Breast epithelium (tissue), 4 donors: ENCODE measurements at places on chromosomes 1 and 21. TPM values are rescaled to one million over a fixed set of nuclear protein-coding genes. Genes with fewer than 3 reads are reported as not detected.
A peak's percentile ranks its signal among the peaks of the same experiment; 100 is the strongest.

- H3K27ac ChIP-seq, result no peak overlapping the region
- H3K36me3 ChIP-seq, result no peaks in the 10 kb centered on the region
- H3K4me1 ChIP-seq, result no peaks in the 10 kb centered on the region
- no peaks in the 10 kb centered on the region for H3K27me3 ChIP-seq
These were observed 9.1 kb upstream of the CREG1 start for GRCh38 chr1:167562702-167563101.

The DMRTA2 gene
- total RNA-seq, result not detected

The APCS gene
- total RNA-seq, result not detected

The GNG12 gene
- total RNA-seq, result 82.1 TPM

DNA sequence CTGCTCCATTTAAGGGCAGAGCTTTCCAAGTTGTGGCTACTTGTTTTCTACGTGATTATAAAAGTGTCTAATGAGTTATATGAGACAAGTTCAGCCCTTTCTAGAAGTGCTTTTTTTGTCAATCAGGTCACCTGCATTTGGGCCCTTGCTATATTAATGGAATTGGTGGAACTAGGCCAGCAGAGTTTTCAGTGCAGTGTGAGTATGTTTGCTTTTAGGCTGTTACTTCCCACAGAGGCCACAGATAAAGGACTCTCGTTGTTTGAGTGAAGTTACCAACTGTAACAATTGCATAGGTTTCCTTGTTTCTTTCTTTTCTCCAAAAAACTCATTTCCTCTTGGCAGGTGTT lies 10.9 kb downstream of the SMAP2 start:
- no peak for DNase-seq
- no peak overlapping the region for H3K4me3 ChIP-seq
- peak overlapping the region; percentile 74 for H3K27ac ChIP-seq

The CYP4A11 gene
- total RNA-seq, result 0.29 TPM

- no peak overlapping the region for H3K4me3 ChIP-seq
- H3K27ac ChIP-seq, result no peak overlapping the region
- H3K36me3 ChIP-seq, result no peaks in the 10 kb centered on the region
- H3K27me3 ChIP-seq, result peaks cover 18% of the 10 kb centered on the region
These were observed 472.1 kb downstream of the PTPRU start for GRCh38 chr1:29708381-29708780.

- no peak for DNase-seq
- H3K36me3 ChIP-seq, result no peaks in the 10 kb centered on the region
- no peak overlapping the region for H3K27ac ChIP-seq
These were observed 63.6 kb upstream of the TTLL7 start for GRCh38 chr1:84062496-84062895.

- no peak overlapping the region for H3K4me3 ChIP-seq
- H3K36me3 ChIP-seq, result no peaks in the 10 kb centered on the region
- no peaks in the 10 kb centered on the region for H3K27me3 ChIP-seq
- no peaks in the 10 kb centered on the region for H3K4me1 ChIP-seq
- DNase-seq, result no peak
- H3K27ac ChIP-seq, result no peak overlapping the region
These were observed 31.4 kb downstream of the LY9 start for GRCh38 chr1:160827418-160827817.

DNA sequence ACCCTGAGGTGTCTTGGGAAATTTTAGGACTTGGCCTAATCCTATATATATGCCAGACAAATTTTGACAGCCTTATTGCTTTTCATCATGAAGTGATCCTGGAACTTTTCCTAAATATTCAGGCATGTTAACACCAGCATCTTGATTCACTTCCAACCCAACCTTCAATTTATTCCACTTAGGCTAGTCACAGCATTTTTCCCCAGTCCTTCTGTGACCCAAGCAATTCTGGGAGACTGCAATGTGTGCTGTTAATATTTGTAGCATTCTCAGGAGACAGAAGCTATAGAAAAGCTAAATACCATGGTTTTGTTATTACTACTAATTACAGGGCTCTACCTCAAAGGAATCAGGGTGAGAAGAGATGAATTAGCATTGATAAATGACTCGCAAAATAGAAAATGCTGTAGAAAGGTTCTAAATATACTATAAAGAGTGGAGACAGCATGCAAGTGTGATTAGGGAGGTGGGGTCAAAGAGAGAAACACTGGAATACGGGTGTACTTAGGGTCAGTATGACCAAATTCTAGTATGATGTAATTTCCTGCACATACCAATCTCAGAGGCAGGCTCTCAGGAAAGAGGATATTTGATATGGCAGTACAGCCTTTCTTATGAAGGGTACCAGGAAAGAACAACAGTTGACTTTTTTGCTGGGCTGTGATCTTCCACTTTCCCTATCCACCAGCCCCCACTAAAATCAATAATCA lies 29.1 kb downstream of the PRRX1 start:
- H3K27me3 ChIP-seq, result no peaks in the 10 kb centered on the region
- no peaks in the 10 kb centered on the region for H3K4me1 ChIP-seq
- no peak overlapping the region for H3K4me3 ChIP-seq
- no peaks in the 10 kb centered on the region for H3K36me3 ChIP-seq
- H3K27ac ChIP-seq, result peak overlapping the region; percentile 68

DNA sequence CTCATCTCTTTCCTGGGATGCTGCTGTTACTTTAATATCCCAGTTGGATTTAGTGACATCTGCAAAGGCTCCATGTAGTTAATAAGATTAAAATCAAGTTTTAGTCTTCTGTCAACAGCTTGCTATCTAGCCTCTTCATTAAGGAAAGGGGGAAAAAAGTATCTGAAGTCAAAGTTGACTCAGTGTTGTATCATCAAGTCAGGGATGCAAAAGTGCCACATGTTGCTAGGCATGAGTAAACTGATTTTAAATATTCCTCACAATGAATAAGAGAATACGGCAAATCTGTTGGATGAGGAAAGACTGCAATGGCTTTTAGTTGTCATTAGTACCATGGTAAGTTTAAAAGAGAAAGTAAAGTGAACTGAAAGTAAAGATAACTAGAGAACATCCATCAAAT lies 383.2 kb upstream of the ZRANB2 start:
- no peak for DNase-seq
- no peak overlapping the region for H3K27ac ChIP-seq
- no peaks in the 10 kb centered on the region for H3K36me3 ChIP-seq
- no peaks in the 10 kb centered on the region for H3K4me1 ChIP-seq
- H3K4me3 ChIP-seq, result no peak overlapping the region
- H3K27me3 ChIP-seq, result no peaks in the 10 kb centered on the region

DNA sequence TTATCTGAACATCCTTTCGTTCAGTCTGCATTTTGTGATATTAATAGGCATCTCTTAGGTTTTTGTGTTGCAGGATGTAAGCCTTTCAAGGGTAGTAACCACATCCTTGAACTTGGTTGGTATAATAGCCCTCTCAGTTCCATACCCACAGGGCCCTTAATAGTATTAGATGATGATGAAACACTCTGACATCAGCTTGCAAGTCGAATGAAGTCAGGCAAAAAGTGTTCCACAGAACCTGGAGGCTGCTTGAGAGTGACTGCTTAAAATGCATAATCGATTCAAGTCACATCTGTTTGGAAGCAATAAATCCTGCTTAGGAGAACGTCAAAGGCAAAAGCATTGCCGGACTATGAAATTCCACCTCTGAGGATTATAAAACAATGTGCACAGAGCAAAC lies 415.6 kb upstream of the KAZN start:
- peaks cover 7% of the 10 kb centered on the region for H3K27me3 ChIP-seq
- H3K4me1 ChIP-seq, result no peaks in the 10 kb centered on the region
- no peak overlapping the region for H3K27ac ChIP-seq
- DNase-seq, result no peak

DNA sequence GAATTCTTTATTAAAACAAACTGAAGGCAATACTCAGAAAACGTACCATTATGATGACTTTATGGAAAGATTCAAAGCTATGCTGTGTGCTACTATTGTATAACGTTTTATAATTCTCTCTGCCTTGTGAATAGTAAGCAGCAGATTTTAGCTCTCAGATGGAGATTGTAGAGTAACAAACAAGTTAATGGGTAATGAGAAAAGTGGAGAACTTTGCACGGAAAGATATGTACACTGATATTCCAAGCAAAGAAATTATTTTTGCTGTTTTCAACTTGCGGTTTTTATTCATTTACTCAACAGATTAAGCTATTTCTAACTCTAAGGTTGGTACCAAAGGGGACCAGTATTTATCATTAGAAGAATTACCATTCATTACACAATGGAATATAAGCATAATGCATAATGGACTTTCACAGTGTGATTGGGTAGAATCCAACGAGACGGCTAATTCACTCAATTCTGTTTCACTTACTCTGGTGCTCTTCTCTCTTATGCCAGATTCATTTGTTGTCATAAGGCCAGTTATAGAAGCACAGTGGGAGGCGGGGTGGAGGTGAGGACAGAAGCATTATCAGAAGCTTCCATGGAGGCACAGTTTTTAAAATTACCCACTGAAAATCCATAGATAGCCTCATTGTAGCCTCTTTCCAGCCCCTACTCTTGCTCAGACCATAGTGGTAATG lies 38.6 kb downstream of the ATP1B1 start:
- H3K27me3 ChIP-seq, result no peaks in the 10 kb centered on the region
- no peaks in the 10 kb centered on the region for H3K4me1 ChIP-seq
- H3K36me3 ChIP-seq, result no peaks in the 10 kb centered on the region
- H3K4me3 ChIP-seq, result no peak overlapping the region
- H3K27ac ChIP-seq, result no peak overlapping the region

GRCh38 chr1:214476229-214476985 lies 75.0 kb downstream of the PTPN14 start:
- no peak overlapping the region for H3K4me3 ChIP-seq
- no peaks in the 10 kb centered on the region for H3K36me3 ChIP-seq
- peak overlapping the region; percentile 82 for H3K27ac ChIP-seq
- no peaks in the 10 kb centered on the region for H3K27me3 ChIP-seq
- DNase-seq, result no peak

The LCE6A gene
- not detected for total RNA-seq

GRCh38 chr1:67752306-67752705 lies 67.3 kb downstream of the GADD45A start:
- no peak overlapping the region for H3K4me3 ChIP-seq
- peak overlapping the region; percentile 93 for H3K27ac ChIP-seq
- no peaks in the 10 kb centered on the region for H3K36me3 ChIP-seq
- no peak for DNase-seq

- peak; percentile 92 for DNase-seq
- H3K36me3 ChIP-seq, result no peaks in the 10 kb centered on the region
- H3K27ac ChIP-seq, result peak overlapping the region; percentile 76
- peaks cover 51% of the 10 kb centered on the region for H3K4me1 ChIP-seq
- H3K27me3 ChIP-seq, result no peaks in the 10 kb centered on the region
These were observed 11.9 kb upstream of the EDN2 start for GRCh38 chr1:41496080-41497055.

The PPM1J gene
- 0.32 TPM for total RNA-seq

The SPATA45 gene
- not detected for total RNA-seq

- no peak overlapping the region for H3K4me3 ChIP-seq
- no peak for DNase-seq
- H3K4me1 ChIP-seq, result no peaks in the 10 kb centered on the region
- H3K27ac ChIP-seq, result no peak overlapping the region
These were observed 16.4 kb downstream of the PLPP3 start for GRCh38 chr1:56562891-56563452.

DNA sequence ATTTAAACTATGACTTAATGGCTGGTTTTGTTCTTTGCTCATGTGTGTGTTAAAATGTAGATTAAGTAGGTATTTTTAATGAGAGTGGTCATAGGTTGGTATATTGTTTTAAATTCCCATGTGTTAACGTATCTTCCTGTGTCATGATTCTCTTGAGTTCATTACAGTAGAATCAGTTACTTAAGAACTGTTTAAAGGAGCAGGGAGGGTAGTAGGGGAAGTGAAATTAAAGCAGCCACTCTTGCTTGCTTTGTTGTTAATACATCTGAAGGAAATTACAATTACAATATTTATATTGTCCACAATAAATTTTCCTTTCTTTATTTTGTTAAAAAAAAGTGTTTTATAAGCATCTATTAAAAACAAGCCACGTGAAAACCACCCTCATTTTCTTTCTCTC lies 119.2 kb upstream of the KIAA1614 start:
- DNase-seq, result no peak
- no peak overlapping the region for H3K4me3 ChIP-seq
- H3K4me1 ChIP-seq, result no peaks in the 10 kb centered on the region
- H3K36me3 ChIP-seq, result no peaks in the 10 kb centered on the region

The SETD4 gene
- 25.6 TPM for total RNA-seq

DNA sequence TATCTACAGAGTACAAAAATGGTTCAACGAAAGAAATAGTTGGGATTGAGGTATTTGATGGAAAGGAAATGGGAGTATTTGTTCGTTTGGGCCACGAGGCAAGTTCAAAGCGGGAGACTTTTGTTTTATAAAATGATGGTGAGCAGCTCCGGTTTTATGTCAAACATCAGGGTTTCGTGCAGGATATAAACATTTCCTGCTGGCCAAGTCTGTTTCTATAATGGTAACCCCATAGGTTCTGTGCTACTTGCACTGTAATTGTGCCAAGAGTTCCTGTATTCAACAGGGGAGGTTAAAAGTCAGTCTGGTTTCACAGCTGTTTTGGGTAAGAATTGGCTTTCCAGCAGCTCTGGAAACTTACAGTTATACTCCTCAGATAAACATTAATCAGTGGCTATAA lies 290.3 kb upstream of the NRIP1 start:
- no peak overlapping the region for H3K4me3 ChIP-seq
- H3K36me3 ChIP-seq, result no peaks in the 10 kb centered on the region
- H3K4me1 ChIP-seq, result no peaks in the 10 kb centered on the region
- no peaks in the 10 kb centered on the region for H3K27me3 ChIP-seq

GRCh38 chr1:151760597-151761385 lies 2.5 kb downstream of the MRPL9 start:
- no peaks in the 10 kb centered on the region for H3K27me3 ChIP-seq
- no peak for DNase-seq
- no peaks in the 10 kb centered on the region for H3K4me1 ChIP-seq
- H3K4me3 ChIP-seq, result no peak overlapping the region

DNA sequence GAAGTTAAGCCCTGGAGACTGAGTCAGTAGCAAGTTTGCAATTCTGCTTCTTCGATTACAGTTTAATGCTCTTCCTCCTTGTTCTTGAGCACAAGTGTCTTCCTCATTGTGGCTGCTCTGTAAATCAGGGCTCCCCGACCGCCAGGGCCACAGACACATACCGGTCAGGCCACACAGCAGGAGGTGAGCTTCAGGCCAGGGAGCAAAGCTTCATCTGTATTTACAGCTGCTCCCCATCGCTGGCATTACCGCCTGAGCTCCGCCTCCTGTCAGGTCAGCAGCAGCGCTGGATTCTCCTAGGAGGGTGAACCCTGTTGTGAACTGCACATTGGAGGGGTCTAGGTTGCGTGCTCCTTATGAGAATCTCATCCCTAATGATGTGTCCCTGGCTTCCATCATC lies 1.7 kb upstream of the TRAPPC10 start:
- H3K4me1 ChIP-seq, result peaks cover 14% of the 10 kb centered on the region
- no peaks in the 10 kb centered on the region for H3K36me3 ChIP-seq
- no peaks in the 10 kb centered on the region for H3K27me3 ChIP-seq
- DNase-seq, result no peak
- no peak overlapping the region for H3K4me3 ChIP-seq

The ADAMTS4 gene
- 4.8 TPM for total RNA-seq

The S100A8 gene
- 37.4 TPM for total RNA-seq

- no peak for DNase-seq
- no peak overlapping the region for H3K27ac ChIP-seq
- no peaks in the 10 kb centered on the region for H3K4me1 ChIP-seq
- H3K27me3 ChIP-seq, result no peaks in the 10 kb centered on the region
- H3K36me3 ChIP-seq, result no peaks in the 10 kb centered on the region
These were observed 102.3 kb downstream of the KCNJ15 start for GRCh38 chr21:38359090-38359489.

The GPR52 gene
- total RNA-seq, result 2.3 TPM

GRCh38 chr1:227733309-227733705 lies 1.8 kb downstream of the JMJD4 start:
- H3K27ac ChIP-seq, result peak overlapping the region; percentile 70
- H3K36me3 ChIP-seq, result no peaks in the 10 kb centered on the region
- peak overlapping the region; percentile 76 for H3K4me3 ChIP-seq
- peaks cover 23% of the 10 kb centered on the region for H3K4me1 ChIP-seq
